Foreskin fibroblast (primary cell): ENCODE measurements at places on chromosomes 4 and X.

DNA sequence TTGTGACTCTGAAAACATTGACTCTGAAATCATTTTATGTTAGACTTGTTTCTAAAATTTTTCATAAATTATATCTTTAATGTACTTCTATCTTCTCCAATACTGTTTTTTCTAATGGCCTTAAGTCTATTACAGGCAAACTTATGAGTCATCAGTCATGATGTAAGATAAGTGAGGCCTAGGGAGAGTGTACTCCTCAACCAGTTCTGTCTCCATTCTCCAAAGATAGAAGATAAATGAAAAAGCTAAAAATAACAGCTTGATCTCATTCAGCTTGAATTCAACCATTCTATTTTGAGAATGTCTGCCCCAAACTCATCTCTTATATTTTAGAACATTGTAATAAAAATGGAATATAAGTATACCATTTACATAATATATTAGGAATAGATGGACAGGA lies 34.5 kb downstream of the STBD1 start:
- DNase-seq, result peak; percentile 15

- peak; percentile 41 for DNase-seq
These were observed 1.1 kb upstream of the CHIC2 start for GRCh38 chr4:54065282-54066087.

- DNase-seq, result peak; percentile 58
These were observed 4.9 kb upstream of the ZNF81 start for GRCh38 chrX:47831788-47832187.

- no peak for DNase-seq
These were observed 138.4 kb downstream of the COL25A1 start for GRCh38 chr4:109164011-109164410.

GRCh38 chr4:158315706-158316105 lies 105.4 kb downstream of the TMEM144 start:
- peak; percentile 74 for DNase-seq

GRCh38 chr4:108432418-108432817 lies 188.0 kb upstream of the RPL34 start:
- DNase-seq, result no peak

- DNase-seq, result peak; percentile 57
These were observed 40.3 kb downstream of the FANCB start for GRCh38 chrX:14832586-14832985.

DNA sequence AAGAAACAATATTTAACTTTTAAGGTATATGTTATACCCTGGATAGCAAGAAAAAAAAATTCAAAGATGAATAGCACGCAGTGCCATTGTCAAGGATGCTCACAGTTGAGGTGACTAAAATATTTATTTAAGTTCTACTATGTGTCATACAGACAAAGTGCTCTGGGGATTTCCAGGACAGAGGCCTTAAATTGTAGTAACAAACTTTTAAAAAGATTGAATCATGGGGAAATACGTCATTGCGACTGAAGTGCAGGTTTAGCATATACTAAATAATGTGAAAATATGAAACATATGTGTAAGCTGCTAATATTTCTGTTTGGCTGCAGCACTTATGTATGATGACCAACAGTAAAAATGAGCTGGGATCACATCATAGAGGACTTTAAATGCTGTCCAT lies 748.0 kb upstream of the PCDH7 start:
- no peak for DNase-seq

DNA sequence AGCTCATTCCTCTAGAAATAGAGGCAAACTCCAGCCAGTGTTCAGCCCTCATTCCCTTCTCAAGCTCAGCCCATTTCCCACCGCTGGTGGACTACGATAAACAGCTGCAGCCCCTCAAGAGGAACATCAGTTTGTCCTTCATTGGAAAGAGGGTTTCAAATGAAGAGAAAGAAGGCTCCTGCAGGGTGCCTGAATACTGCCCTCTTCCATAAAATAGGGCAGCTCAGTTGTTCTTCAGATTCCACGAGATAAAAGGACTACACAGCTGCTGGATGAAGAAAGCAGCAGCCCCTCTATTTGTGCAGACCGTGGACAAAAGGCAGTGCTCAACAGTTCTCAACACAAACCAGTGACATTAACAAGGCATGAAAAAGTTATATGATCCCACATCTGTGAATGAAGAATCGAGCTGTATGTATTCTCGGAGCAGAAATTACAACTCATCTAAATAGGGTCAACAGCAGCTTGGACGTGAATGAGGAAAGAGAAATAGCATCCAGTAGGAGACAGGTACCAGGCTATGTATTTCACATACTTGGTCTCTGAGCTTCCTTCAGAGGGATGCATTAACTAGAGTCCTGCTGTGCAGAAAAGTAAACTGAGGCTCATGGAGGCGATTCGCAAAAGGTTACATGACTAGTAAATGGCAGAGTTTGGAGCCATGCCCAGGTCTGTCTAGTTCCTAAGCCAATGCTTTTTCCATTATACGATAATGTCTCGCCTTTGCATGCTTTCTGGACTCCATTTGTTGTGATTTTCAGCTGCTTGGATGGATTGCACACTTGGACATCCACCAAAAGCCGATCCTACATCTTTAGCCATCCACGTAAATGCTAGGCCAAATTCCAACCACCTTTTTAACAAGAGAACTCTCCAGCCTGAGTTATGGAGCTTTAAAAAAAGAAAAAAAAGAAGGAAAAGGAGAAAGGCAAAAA lies 301.2 kb upstream of the PPARGC1A start:
- DNase-seq, result no peak

DNA sequence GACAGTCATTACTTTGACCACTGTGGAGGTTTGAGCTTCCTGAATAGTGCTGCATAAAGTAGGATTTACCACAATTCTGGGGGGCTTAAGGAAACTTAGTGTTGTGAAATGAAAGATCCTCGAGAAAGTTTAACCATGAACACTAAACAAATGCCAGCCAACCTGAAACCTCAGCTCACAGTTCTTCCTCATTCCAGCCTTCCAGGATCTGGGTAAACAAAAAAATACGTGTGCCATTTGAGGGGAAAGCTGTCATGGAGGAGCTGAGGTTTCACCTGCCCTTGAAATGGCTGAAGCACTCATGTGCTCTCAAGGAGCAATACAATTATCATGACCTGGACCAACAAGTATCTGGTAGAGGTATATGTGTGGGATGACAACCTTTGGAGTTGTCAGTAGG lies 142.7 kb downstream of the NPNT start:
- DNase-seq, result no peak

DNA sequence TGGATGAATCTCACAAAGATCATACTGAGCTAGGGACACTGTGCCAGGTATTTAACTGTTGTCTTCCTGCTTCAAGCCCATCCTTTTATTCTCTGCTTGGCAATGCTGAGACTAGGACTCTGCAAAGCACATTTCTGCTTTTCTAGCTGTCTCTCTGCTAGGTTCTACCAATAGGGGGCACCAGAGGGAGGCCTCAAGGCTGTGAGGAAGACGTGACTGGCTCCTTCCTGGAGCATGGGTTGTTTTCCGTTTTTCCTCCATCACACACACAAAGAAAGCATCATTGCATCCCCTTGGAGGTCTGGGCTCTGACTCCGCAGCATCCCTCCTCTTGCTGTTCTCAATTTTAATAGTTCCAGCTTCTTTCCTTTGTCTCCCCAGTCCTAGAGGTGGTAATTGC lies 10.9 kb upstream of the DCTD start:
- no peak for DNase-seq

DNA sequence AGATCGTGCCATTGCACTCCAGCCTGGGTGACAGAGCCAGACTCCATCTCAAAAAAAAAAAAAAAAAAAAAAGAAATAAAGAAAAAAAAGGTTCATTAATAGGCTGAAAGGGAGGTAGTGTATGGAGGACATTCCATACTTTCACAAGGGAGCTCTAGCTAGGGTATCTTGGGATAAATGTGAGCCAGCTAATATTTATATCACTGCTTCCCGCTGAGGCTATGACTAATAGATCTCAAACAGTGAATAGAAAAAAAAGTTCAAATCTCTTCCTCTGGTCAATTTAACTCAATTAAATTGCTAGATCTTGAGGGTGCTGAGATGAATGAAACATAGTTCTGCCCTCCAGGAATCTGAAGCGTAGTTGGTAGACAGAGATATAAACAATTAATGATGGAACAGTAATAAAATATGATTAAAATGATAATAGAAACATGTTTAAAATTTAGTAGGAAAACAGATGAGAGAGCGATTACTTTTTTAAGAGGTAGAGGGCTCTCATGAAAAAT lies 55.7 kb upstream of the SHISA3 start:
- no peak for DNase-seq

GRCh38 chrX:30275498-30275897 lies 28.6 kb downstream of the MAGEB1 start:
- DNase-seq, result peak; percentile 53

DNA sequence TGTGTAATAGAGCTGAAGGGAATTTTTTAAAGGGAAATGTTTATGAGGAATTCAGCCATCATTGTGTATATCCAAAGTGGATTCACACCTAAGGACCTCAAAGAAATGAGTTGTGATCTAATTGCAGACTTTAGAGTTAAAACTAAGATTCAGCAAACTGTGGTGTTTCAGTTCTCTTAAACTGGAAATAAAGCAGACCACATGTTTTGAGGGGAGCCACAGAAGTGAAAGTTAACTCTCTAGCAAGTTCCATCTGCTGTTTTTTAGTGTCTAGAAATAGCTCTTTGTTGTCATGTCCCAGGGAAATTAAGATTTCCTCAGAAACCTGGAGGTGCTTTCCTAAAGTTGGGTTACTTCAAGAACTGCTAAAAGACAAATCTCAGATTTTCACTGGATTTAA lies 97.3 kb upstream of the DDX3X start:
- no peak for DNase-seq

DNA sequence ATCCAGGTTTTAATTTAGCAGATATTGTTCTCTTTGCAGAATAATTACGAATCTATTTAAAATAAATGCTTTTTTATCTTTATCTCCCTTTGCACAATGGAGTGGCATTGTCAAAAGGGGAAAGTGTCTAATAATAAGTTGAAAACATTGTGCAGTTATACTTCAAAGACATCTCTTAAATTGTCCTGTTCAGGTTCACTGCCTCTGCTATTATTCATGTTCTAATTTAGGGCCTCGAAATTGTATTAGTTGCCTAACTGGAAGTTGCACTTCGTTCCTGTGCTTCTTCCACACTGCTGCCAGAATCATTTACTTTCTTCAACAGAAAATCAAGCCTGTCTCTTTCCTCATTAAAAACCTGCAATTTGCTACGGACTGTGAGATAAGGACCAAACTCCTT lies 150.5 kb upstream of the SPRY1 start:
- DNase-seq, result no peak

DNA sequence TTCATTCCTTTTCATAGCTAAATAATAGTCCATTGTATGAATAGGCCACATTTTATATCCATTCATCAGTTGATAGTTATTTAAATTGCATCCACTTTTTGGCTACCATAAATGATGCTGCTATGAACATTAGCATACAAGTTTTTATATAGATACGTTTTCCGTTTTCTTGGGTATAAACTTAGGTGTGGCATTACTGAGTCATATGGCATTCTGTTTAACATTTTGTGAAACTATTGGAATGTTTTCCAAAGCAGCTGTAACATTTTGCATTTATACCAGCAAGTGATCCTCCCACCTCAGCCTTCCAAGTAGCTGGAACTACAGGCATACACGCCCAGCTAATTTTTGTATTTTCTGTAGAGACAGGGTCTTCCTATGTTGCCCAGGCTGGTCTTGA lies 26.3 kb downstream of the CLDN2 start:
- no peak for DNase-seq

- no peak for DNase-seq
These were observed 24.0 kb downstream of the PCGF3 start for GRCh38 chr4:729336-730315.

DNA sequence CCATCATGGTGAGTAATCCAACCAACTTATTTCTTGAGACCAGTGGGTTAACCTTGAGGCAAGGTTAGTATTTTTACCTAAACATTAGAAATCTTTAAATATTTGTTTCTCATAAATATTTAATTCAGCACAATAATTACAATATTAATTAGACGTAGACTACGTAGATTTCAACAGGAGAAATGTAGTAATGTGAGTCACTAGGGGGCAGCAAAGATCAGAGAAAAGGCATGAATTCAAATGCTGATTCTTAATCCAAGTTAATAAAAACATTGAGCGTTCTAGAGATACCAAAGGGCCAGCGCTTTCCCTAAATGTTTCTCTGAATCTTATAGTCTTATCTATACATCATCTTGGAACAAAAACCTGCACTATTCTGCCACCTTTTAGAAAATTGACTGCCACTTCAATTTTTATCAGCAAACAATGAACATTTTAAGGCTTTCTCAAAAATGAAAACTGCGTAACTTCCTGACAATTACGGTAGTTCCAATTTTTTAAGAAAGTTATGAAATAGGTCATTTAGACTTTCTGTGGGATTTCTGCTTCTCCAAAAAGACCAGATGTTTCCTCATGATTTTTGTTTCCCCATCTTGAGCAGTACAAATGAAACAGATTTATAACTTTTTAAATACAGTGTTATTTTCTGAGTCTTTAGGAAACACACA lies 180.7 kb downstream of the GASK1B start:
- DNase-seq, result peak; percentile 89

DNA sequence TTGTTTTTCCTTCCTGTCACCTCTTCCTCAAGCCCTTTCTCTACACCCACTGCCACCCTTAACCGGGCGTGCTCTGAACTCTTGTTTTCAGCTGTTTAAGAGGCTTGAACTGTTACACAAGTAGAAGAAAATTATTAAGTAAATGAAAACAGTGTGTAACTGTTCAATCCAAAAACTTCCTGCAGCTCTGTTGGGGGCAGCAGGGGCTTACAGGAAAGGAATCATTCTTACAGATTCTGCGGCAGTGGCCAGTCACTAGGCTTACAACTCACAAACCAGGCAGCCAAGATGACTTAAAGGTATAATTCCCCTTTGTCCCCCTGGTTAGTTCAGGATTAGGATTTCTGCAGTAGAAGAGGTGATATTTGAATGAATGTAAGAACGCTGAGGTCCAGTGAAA lies 70.2 kb upstream of the ETNPPL start:
- no peak for DNase-seq

- no peak for DNase-seq
These were observed 250.6 kb downstream of the USP46 start for GRCh38 chr4:52408471-52408870.
